ENCODE measurements at places on chromosomes 16 and 17.
A peak's percentile ranks its signal among the peaks of the same experiment; 100 is the strongest.

DNA sequence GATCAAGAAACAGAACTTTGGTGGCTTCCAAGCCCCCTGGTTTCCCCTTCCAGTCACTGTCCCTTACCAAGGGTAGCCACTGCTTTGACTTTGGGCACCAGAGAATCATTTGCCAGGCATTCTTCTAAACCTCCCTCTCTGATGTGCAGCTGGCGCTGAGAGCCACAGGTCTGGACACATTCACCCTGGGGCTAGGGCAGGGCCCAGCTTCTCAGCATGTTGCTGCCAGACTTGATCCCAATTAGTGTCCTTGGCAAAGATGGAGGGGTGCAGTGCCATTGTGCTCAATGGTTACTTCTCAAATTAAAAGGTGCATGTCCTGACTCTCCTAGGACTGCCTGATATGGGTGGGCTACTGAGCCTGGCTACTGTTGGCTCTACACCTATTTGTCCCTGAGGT lies 7.6 kb upstream of the SLC47A2 start:
- no peak for DNase-seq

- no peak for DNase-seq
These were observed 220.7 kb downstream of the KCNJ2 start for GRCh38 chr17:70390049-70390448.

DNA sequence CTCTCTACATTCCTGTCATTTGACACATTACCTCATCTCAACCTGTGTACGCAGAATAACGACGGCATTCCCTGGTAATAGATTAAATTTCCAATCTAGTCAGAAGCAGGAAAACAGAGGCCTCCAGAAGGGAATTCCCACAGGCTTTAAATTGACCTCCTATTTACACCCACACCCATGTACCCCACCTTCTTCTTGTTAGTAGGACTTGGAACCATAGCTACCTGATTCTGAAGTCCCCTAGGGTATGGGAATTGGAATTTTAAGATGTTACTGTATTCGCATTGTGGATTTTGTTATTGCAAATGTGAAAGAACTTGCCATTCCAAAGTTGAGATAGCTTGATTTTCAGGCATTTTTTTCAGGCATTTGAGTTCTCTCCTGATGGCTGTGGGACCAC lies 377.5 kb upstream of the DYNLRB2 start:
- DNase-seq, result no peak

GRCh38 chr16:62079236-62079635 lies 43.0 kb upstream of the CDH8 start:
- no peak for DNase-seq

GRCh38 chr17:50568659-50569058 lies 8.1 kb downstream of the CACNA1G start:
- DNase-seq, result no peak

GRCh38 chr16:76373998-76374397 lies 96.8 kb downstream of the CNTNAP4 start:
- no peak for DNase-seq

GRCh38 chr17:9434642-9435057 lies 141.0 kb downstream of the STX8 start:
- DNase-seq, result no peak

DNA sequence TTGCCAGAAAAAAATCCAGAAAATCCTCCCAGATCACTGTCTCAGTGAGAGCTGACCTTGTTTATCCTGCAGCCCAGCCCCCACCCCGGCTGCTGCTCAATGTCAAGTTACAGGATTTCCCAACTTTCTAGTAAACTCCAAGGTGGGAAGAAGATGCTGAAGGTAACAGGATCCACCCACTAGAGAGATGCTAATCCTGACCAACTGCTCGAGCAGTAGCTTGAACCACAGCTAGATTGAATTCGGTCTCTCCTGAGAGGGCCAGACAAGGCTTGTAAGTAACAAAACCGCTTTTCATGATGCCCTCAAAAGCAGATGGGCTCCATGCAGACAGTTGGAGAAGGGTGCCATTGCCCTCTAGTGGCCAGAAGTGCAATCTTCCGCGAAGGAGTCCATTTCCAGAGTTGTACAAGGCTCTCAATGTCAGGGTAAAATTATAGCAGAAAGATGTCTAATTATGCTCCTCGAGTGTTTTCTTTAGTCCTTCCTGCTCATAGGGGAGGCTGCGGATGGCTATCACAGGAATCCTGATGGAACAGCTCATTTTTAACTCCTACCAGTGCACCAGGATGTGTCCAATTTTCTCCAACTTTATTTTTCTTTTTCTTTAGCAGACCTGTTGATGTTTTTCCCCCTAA lies 3.9 kb downstream of the CDH11 start:
- DNase-seq, result no peak

GRCh38 chr16:30406795-30407101 lies 658 bp upstream of the ZNF771 start:
- no peak for DNase-seq

GRCh38 chr16:85220125-85220839 lies 108.0 kb upstream of the CIBAR2 start:
- DNase-seq, result no peak

DNA sequence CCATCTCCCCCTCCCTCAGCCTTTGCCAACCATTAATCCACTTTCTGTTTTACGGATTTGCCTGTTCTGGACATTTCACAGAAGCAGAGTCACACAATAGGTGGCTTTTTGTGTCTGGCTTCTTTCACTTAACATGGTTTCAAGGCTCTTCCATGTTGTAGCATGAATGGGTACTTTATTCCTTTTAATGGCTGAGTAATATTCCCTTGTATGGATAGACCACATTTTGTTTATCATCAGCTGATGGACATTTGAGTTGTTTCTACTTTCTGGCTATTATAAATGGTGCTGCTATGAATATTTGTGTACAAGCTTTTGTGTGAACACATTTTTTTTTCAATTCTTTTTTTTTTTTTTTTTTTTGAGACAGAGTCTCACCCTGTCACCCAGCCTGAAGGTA lies 175.6 kb upstream of the RPH3AL start:
- DNase-seq, result no peak

DNA sequence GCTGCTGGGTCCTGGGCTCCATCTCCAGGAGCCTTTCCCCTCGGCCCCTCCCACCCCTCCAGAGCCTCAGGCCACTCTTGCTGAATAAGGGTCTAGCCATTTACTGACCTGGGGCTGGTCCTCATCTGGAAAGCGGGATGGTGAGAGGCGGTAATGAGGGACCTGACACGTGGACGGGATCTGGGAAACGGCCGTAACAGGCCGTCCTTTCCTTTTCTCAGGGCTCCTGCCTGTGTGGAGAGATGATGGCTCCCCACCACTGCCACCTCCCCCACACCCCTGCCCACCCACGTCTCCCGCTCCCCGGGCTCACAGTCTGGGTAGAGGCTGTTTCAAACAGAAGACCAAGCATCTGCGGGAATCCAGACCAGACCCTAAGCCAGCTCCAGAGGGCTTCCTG lies 20.6 kb upstream of the KCNJ12 start:
- no peak for DNase-seq

DNA sequence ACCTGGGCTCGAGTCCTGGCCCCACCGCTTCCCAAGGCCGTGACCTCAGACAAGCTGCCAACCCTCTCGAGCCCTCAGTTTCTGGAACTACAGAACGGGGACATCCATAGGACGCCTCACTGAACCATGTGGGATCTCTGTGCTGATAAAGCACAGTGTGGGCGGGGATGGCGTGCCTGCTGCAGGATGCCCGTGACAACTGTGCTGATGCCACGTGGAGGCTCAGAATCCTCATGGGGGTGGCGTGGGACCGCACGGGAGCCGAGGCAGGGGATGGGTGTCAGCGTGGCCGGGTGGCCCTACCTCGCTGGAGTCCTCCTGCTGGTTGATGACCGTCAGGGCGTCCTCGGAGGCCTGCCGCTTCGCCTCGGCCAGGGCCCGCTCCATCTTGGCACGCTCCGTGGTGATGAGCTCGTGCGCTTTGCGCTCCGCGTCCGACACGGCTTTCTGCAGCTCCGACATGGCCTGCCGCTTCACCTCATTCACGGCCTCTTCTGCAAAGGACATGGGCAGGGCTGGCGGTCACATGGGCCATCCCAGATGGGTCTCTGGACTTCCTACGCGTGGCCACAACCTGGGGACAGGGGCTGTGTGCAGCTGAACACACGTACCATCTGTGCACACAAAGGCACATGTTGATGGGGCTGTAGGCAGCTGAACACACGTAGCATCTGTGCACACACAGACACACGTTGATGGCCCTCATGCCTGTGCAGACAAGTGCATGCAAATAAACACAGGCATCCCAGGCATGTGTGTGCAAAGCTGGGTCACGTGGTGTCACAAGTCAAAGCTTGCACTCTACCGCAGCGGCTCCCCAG lies 12.7 kb upstream of the PABPN1L start:
- DNase-seq, result no peak

DNA sequence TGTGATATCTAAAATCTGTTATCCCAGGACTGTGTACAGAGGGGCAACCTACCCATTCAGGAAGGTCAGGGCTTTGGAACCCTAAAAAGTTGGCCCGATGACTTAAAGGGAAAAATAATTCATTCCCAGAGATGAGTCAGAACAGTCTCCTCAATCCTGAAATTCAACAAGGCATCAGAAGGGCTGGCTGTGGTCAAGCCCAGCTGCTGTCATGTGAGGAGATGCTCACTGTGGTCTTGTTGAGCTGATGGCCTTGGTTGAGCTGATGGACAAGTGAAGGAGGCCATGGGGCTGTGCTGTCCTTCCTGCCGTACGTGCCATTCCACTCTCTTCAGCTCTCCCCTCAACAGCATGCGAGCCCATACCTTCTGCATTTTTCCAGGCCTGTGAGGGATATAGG lies 20.9 kb upstream of the DRG2 start:
- DNase-seq, result no peak

- peak; percentile 20 for DNase-seq
These were observed 11.2 kb downstream of the MRPL27 start for GRCh38 chr17:50361561-50362480.

DNA sequence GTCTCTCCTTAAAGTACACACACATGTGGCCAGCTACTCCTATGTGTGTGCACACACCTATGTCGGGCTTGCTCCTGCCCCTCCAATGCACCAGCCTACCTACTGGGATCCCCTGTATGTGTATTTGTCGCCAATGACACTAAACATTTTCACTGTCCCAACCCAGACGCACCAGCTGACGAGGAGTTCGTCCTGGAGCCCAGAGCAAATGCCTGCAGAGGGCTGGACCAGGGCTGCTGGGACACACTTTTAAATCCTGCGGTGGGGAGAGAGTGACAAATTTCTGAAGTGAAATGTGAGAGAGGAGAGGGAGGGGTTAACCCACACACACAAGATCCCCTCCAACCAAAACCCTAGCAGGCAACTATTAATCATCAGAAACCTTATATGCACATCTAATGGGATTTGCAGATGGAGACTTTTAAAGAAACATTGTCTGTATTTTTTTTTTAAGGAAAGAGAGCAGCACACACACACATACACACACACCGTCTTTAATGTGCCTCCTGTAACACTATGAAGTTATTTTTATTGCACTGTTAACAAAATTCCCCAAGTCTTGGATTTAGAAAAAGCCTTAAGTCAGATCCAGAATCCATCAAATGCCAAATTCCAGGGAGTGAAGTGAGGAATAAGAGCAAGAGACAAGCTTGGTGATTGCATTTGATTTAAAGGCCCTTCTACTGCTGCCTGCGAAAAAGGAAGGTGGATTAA lies at the start of gene MEOX1:
Gene MEOX1, minus strand, starts transcription at position 224 of the 714 bp plus-strand sequence. CDS start 388 bp downstream, outside the sequence.
- DNase-seq, result no peak

GRCh38 chr16:6153901-6154300 lies 1056.3 kb upstream of the EEF2KMT start:
- no peak for DNase-seq

GRCh38 chr16:22353191-22353919 lies 21.1 kb downstream of the CDR2 start:
- no peak for DNase-seq

GRCh38 chr16:66250686-66251431 lies 115.6 kb upstream of the CDH5 start:
- no peak for DNase-seq

GRCh38 chr16:21650521-21650920 lies 1.9 kb downstream of the IGSF6 start:
- no peak for DNase-seq

- no peak for DNase-seq
These were observed 18.5 kb upstream of the N4BP1 start for GRCh38 chr16:48628359-48628985.

DNA sequence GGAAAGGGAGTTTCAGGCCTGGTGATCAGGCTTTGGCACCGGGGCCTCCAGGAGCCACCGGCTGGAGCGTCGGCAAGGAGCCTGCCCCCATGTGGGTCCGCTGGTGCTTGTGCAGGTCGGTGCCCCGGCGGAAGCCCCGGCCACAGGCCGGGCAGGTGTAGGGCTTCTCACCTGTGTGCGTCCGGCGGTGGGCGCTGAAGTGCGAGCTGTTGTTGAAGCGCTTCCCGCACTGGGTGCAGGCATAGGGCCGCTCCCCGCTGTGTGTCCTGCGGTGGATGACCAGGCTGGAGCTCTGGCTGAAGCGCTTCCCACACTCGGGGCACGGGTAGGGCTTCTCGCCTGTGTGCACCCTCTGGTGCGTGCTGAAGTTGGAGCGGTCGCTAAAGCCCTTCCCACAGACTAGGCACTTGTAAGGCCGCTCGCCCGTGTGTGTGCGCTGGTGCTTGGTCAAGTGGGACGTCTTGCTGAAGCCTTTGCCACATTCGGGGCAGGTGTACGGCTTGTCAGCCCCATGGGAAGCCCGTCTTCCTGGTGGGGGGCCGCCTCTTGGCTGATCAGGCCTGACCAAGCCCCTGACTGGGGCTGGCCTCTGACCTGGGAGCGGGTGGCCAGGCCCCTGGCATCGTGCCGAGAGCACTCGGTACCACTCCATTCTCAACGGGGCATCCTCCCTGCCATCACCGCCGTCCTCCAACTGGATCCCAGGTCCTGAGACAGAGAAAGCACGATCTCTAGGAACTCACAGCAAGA lies 14.4 kb downstream of the ZNF500 start:
- no peak for DNase-seq

DNA sequence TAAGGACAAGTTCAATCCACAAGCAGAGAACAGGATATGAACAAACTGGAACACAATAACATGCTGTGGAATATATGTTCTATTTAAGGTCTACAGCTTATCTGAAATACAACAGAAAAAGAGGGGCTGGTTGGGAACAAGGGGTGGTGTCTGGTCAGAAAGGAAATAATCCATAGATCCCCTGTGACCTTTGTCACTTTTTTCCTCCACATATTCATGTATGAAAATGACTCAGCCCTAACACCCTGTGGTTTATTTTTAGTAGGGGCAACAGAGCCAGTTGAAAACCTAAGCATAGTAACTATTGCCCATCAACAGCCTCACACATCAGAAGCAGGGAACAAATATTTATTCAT lies 12.3 kb upstream of the SPAG9 start:
- no peak for DNase-seq

GRCh38 chr16:5649762-5650743 lies 552.5 kb upstream of the EEF2KMT start:
- no peak for DNase-seq
